Peyer's patch (tissue), 4 donors: ENCODE measurements at places on chromosomes 3 and 15. TPM values are rescaled to one million over a fixed set of nuclear protein-coding genes. Genes with fewer than 3 reads are reported as not detected.

DNA sequence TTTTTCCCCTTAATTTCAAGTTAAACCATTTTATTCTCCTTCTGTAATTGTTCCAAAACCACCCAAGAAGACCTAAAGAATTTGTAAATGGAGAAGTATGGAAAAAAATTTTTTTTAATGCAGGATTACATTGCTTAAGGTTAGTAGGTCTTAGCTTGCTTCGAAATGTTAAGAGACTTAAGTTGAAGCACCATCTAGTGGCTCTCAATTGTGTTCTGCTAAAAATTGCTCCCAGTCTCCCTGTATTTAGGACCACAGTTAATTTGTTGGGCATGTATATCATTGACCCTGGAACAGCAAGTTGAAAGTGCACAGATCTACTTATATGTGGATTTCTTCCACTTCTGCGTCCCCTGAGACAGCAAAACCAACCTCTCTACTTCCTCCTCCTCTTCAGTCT is 32.4 kb downstream of the CD200R1L start:
- H3K4me1 ChIP-seq: no peaks in the 10 kb centered on the region
- no peak overlapping the region for H3K4me3 ChIP-seq
- H3K27ac ChIP-seq: no peak overlapping the region
- DNase-seq: no peak
- no peaks in the 10 kb centered on the region for H3K27me3 ChIP-seq

- H3K4me1 ChIP-seq: no peaks in the 10 kb centered on the region
- H3K27me3 ChIP-seq: no peaks in the 10 kb centered on the region
- H3K36me3 ChIP-seq: no peaks in the 10 kb centered on the region
- no peak overlapping the region for H3K4me3 ChIP-seq
- H3K27ac ChIP-seq: no peak overlapping the region
These were observed 26.2 kb downstream of the POLR2M start for GRCh38 chr15:57732526-57733331.

GRCh38 chr3:122916084-122916483 is 111.5 kb downstream of the SEMA5B start:
- H3K27ac ChIP-seq: no peak overlapping the region
- H3K4me3 ChIP-seq: no peak overlapping the region
- H3K27me3 ChIP-seq: no peaks in the 10 kb centered on the region
- no peak for DNase-seq

DNA sequence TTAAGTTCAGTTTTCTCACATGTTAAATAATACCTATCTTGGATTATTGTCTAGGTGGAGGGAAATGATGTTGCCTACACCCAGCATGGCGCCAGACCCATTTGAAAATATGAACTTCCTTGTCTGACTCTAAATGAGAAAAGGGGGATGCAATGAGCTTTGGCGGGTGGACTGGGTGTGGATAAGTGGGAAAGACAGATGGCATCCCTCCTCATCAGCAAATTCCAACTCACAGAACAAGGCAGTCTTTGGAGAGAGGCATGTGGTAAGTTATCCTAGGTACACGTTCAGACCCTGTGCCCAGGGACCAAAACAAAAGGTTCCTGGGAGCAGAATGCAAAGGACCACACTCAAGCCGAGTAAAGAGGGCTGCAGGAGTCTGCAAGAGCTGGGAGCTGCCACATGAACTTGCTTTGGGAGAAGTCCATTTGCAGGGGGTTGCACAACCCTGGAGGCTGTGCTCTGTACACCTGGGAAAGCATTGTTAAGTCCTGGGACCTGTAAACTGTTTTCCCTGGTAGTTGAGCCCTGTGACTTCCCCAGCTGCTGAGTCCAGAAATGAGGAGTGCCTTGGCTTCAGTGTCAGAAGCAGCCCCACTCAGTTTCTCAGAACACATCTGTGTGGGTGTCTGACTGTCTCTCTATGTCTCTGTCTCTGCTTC is 102.3 kb upstream of the TPM1 start:
- no peaks in the 10 kb centered on the region for H3K36me3 ChIP-seq
- peaks cover 18% of the 10 kb centered on the region for H3K4me1 ChIP-seq
- no peak overlapping the region for H3K4me3 ChIP-seq
- no peaks in the 10 kb centered on the region for H3K27me3 ChIP-seq
- peak overlapping the region; percentile 82 for H3K27ac ChIP-seq
- DNase-seq: no peak

- no peaks in the 10 kb centered on the region for H3K27me3 ChIP-seq
- no peaks in the 10 kb centered on the region for H3K4me1 ChIP-seq
- H3K27ac ChIP-seq: no peak overlapping the region
These were observed 61.9 kb upstream of the C3orf80 start for GRCh38 chr3:160163229-160163878.

GRCh38 chr3:122031123-122031468 is 9.0 kb upstream of the ILDR1 start:
- no peak overlapping the region for H3K27ac ChIP-seq
- H3K4me1 ChIP-seq: no peaks in the 10 kb centered on the region
- no peaks in the 10 kb centered on the region for H3K36me3 ChIP-seq
- H3K27me3 ChIP-seq: no peaks in the 10 kb centered on the region
- no peak for DNase-seq

- no peaks in the 10 kb centered on the region for H3K27me3 ChIP-seq
- DNase-seq: no peak
- no peak overlapping the region for H3K27ac ChIP-seq
- H3K4me3 ChIP-seq: no peak overlapping the region
These were observed 26.6 kb downstream of the SLC24A5 start for GRCh38 chr15:48147358-48147757.

DNA sequence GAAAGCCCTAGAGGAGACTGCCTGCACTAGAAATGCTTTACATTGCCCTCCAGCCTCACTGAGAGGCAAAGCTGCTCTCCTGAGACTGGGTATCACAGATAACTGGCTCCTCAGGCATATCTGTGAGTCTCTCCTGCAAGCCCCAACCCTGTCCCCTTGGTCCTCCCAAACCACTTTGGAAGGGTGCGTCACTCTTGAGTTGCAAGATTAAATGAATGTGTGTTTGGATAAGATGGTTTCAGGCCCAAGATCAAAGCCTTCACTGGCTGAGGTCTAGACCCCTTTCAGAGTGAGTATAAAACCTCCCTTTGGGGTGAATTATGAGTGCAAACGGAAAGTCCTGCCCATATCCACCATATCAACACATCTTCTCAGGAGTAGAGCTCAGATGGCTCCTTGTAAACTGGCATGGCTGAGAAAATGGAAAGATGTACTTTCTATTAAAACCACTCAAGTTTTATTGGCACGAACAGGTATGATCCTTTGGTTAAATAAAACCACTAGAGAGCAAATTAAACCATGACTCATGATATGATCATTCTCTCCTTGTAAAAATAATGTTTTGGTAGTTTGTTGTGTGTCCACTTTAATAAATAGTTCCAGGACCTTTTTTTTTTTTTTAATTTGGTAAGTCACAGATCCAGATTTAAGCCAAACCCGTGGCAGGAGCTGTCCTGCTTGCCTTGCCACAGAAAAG is 164.0 kb downstream of the CHST2 start:
- no peak overlapping the region for H3K4me3 ChIP-seq
- no peaks in the 10 kb centered on the region for H3K4me1 ChIP-seq
- no peak for DNase-seq
- no peak overlapping the region for H3K27ac ChIP-seq
- no peaks in the 10 kb centered on the region for H3K36me3 ChIP-seq

DNA sequence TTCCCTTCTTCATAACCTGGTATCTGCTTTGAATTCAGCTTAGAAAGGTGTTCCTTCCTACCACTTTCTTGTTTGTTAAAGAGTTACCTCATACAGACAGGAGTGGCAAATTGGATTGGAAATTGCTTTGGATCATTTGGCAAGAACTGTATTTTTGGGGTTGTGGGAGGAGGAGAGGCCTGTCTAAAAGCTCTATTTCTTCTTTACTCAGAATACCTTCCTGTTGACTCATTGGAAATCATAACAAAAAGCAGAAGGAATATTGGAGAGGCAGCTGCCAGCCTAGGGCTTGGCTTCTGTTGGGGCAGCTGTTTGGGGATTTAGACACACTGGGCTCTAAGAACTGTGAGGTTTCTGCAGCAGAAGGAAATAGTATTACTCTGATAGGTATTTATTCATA is 14.2 kb downstream of the IQGAP1 start:
- H3K27me3 ChIP-seq: no peaks in the 10 kb centered on the region
- no peaks in the 10 kb centered on the region for H3K36me3 ChIP-seq
- H3K4me3 ChIP-seq: no peak overlapping the region
- peaks cover 15% of the 10 kb centered on the region for H3K4me1 ChIP-seq
- DNase-seq: no peak

GRCh38 chr3:2579206-2579605 is 480.5 kb downstream of the CNTN4 start:
- H3K27me3 ChIP-seq: no peaks in the 10 kb centered on the region
- no peak overlapping the region for H3K27ac ChIP-seq
- H3K36me3 ChIP-seq: no peaks in the 10 kb centered on the region
- no peaks in the 10 kb centered on the region for H3K4me1 ChIP-seq
- no peak for DNase-seq
- H3K4me3 ChIP-seq: no peak overlapping the region

DNA sequence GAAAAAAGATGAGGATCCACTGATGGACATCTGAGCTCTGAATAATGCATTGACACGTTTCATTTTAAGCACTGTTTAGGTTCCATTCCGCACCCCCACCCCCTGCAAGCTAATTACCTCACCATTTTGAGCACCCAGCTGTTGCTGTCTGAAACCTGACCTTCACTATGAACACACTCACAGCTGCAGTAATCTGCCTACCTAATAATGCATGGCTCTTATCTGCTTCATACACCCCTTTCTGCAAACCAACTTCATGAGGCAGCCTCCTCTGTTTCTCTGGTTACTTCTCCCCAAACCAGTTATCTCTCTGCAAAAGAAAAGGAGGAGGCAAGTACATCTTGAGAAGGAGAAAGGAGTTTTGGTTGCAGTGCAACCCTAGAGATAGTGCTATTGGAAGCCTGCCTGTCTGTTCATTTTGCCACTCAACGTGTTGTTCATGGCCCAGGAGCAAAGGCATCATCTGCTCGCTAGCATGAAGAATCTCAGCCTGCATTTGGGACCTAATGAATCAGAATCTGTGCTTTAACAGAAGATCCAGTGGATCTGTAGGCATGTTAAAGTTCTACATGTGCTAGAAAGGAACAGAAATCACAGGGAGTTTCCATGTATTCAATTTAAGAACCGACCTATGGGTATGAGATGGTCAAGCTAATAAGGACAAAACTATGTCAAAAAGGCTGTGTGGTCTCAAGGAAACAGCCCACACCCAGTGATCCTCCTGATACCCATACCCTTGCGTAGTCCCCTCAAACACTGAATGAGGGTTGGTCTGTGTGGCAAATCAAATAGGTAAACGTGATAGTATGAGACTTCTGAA is 87.2 kb downstream of the MB21D2 start:
- DNase-seq: no peak
- no peaks in the 10 kb centered on the region for H3K36me3 ChIP-seq
- no peak overlapping the region for H3K4me3 ChIP-seq
- H3K4me1 ChIP-seq: no peaks in the 10 kb centered on the region
- H3K27ac ChIP-seq: no peak overlapping the region
- H3K27me3 ChIP-seq: no peaks in the 10 kb centered on the region

DNA sequence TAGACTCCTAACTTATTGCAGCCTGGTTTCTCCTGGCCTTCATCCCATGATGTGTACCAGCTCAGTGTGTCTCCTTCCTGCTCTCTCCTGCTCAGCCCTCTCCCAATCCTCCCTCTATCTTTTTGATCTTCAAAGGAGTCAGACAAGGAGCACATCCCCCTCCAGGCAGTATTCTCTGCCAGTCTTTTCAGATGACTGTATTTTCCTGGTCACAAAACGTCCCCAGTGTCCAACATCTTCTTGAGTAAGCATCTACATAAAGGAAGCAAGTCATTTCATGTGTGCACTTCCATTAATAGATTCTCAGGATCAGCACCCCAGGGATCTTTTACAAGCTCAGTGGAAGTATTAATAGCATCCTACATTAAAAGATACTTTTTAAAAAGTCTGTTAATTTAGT is 148.9 kb upstream of the THBS1 start:
- no peaks in the 10 kb centered on the region for H3K27me3 ChIP-seq
- H3K27ac ChIP-seq: no peak overlapping the region
- H3K36me3 ChIP-seq: no peaks in the 10 kb centered on the region
- no peak for DNase-seq
- H3K4me1 ChIP-seq: no peaks in the 10 kb centered on the region

DNA sequence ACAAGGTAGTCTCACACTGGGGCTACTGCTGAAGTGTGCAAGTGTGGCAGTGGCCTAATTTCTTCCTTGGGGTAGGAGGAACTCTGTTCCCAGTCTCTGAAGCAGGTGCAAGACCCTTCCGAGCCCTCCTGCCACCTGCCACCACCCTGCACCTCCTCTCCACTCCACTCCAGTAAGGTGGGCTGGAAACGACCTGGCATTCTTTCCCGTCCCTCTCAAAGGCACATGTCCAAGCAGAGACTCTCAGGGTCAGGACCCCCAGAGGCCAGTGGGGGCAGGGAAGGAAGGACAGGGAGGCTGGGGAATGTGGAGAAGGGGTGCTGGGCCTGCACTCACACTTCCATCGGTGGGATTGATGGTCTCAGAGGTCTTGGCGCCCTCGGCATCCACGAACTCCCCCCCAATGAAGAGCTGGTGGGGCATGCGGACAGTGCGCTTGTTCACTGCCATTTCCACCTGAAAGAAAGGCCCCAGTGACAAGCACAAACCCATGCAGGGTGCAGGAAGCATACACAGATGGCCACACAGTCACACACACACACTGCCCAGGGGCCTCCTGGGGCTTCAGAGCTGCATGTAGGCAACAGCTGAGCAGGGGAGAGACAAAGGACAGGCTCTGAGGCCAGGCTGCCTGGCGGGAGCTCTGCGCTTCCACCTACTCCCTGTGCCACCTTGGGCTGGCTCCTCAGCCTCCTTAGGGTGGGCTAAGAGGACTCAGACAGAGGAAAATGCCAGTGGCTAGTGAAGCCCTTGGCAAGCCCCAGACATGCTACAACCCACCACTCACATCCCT is 43.8 kb downstream of the ALDH1L1 start:
- no peak overlapping the region for H3K27ac ChIP-seq
- H3K4me1 ChIP-seq: no peaks in the 10 kb centered on the region
- H3K27me3 ChIP-seq: no peaks in the 10 kb centered on the region
- DNase-seq: no peak
- no peaks in the 10 kb centered on the region for H3K36me3 ChIP-seq
- H3K4me3 ChIP-seq: no peak overlapping the region

- DNase-seq: no peak
- no peak overlapping the region for H3K4me3 ChIP-seq
- no peak overlapping the region for H3K27ac ChIP-seq
- H3K27me3 ChIP-seq: no peaks in the 10 kb centered on the region
- H3K4me1 ChIP-seq: no peaks in the 10 kb centered on the region
These were observed 6.8 kb downstream of the PLA2G4F start for GRCh38 chr15:42149493-42150218.

DNA sequence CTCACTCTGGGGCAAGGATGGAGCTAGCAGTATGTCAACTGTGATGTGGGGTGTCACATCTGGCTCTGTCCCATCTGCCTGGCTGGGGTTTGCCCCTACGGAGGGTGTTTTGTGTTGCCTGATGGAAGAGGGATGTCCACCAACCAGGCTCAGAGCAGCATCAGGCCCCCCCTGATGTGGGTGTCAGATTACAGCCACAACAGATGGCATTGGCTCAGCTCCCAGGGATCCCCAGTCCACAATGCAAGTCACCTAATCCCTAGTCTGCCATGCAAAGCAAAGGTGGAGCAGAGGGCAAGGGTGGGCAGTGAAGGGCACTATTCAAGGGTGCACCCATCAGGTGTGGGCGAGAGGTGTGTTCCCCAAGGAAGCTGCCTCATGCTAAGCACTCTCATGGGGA is 48.9 kb upstream of the AMOTL2 start:
- DNase-seq: no peak
- no peaks in the 10 kb centered on the region for H3K36me3 ChIP-seq
- H3K4me3 ChIP-seq: no peak overlapping the region
- no peaks in the 10 kb centered on the region for H3K27me3 ChIP-seq

Gene MRAS
- total RNA-seq: 7.4 TPM

Gene CPNE9
- total RNA-seq: not detected

Gene ECE2
- not detected for total RNA-seq

Gene SPTBN5
- 0.27 TPM for total RNA-seq

Gene PLSCR5
- total RNA-seq: not detected

Gene GOLGA6L10
- 0.95 TPM for total RNA-seq
